ENCODE measurements at places on chromosomes 16 and 17. TPM values are rescaled to one million over a fixed set of nuclear protein-coding genes. Genes with fewer than 3 reads are reported as not detected.

CARD14 gene
- total RNA-seq = not detected

GRCh38 chr16:3140603-3141427 lies 6.0 kb downstream of the ZNF213 start:
- DNase-seq = no peak

DNA sequence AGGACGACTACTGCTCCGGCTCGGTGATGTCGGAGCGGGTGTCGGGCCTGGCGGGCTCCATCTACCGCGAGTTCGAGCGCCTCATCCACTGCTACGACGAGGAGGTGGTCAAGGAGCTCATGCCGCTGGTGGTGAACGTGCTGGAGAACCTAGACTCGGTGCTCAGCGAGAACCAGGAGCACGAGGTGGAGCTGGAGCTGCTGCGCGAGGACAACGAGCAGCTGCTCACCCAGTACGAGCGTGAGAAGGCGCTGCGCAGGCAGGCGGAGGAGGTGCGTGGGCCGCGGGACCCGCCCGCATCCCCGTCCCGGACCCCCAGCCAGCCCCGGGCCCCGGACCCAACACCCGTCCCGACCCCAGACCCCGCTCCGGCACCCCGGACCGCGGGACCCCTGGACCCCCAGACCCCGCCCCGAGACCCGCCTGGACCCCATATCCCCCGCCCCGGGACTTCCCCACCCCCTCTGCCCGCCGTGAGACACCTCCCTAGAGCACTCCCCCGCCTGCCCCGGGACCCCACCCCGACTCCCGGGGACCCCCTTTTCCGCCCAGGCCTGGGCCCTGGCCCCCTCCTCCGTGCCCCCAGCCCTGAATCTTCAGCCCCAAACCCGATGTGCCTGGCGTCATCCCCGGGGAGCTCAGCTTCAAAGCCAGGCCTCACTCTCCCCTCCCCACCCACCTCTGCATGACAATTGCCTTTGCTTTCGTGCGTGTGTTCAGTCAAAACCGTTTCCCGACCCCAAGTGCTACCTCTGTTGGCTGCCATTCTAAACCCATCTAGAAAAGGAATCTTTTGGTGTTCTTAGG lies 594 bp downstream of the MAPK8IP3 start:
- DNase-seq = peak; percentile 73

- DNase-seq = no peak
Measured at GRCh38 chr17:42441371-42442195, 17.1 kb upstream of the ATP6V0A1 start.

- DNase-seq = no peak
Measured at GRCh38 chr16:70410734-70411133, 28.2 kb downstream of the ST3GAL2 start.

All from GM23248 (cell line).